Right hindlimb (tissue), 1 donor: ENCODE measurements at places on chromosomes 4 and X.
A peak's percentile ranks its signal among the peaks of the same experiment; 100 is the strongest.

GRCh38 chr4:15963576-15963975, 601 bp upstream of the FGFBP2 start:
- no peak for DNase-seq

DNA sequence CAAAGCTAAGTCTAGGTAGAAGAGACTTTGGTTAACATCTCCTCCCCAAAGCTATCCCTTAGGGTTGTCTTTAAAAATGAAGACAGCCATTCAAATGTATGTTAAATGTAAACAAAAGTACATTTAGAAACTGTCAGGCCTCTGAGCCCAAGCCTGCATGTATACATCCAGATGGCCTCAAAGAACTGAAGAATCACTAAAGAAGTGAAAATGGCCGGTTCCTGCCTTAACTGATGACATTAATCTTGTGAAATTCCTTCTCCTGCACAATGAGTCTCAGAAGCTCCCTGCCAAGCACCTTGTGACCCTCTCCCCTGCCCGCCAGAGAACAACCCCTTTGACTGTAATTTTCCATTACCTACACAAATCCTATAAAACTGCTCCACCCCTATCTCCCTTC, 377.9 kb downstream of the FAM133A start:
- no peak for DNase-seq

- peak; percentile 24 for DNase-seq
Observed at GRCh38 chrX:17414839-17415238, 39.8 kb downstream of the NHS start.

DNA sequence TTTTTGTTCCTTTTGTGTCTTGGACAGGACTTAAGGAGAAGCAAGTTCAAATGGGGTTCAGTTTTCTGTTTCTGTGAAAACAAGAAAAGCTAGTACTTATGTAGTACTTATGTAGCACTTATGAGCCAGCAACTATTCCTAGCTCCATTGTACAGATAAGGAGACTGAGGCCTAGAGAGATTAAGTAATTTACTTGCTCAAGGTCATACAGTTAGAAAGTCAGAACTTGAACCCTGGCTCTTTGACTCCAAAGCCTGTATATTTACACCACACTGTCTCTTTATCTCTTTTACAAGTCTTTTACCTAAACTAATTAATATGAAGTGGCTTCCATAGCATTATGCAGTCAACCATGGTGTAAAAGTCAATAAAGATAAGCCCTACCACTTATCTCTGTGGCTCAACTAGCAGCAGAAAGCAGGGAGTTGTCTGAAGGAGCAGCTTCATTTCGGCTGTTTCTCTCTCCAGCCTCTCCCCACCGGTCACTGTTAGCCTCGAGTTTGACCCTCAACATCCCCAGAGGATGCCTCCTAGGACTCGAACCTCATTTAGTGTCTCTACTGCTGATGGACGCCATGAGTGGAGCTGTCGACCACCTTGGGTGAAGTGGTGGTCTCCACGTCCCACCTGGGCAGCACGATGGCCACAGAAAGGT, 209.9 kb downstream of the SHROOM3 start:
- DNase-seq: no peak

DNA sequence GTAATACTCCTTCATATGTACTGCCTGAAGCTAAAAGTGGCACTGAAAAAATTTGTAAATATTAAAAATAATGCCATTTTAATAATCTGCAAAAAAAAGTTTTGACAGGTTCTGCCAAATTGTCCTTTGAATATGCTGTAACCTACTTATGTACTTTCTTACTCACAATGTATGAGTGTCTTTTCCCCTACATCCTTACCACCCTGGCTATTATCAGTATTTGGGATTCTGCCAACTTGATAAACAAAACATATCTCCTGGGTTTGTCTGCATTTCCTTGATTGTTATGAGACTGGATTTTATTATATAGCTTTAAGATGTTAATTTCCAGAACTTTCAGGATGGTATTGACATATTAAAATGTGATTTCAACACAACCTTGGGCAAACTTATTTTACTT, 187.9 kb downstream of the CHM start:
- no peak for DNase-seq

DNA sequence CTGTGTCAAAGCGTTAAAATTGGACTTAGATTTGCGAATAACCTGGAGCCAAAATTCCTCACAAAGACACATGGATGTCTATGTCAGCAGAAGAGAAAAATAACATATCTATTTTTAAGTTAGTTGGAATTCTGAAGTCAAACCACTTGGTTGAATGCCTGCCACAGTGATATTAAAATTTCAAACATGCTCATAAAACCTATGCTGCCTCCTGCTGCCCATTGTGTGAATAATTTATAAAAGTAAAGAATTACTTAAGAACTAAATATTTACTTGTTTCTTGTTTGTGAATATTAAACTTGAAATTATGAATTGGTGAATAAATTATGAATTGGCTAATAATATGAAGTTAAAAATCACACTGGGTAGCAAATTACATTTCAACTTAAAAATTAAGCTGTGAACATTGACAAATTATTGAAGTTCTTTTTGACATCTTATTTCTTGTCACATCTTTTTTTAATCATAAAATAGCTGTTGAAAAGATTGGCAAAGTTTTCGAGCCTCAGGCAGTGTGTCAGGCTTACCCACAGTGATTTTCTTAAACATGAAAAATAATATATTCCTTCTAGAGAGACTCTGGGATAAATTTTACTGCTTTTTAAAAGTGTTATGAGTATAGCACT, 35.4 kb downstream of the FABP2 start:
- DNase-seq: no peak

DNA sequence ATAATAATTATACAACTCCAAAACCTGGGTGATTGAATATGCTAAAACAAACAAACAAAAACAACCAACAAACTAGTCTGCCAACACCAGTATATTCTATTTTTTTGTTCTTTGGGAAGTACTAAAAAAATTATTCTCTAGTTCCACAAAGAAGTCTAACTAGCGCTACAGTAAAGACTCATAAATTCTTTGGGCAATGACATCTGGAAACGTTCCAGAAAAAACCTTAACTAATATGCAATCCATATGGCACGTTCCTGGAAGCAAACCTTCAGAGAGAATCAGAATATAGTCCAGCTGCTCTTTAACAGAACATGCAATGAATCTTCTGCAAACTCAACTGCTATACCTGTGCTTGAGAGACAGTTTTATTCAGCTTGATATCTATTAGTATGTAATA, 500.1 kb downstream of the TRAM1L1 start:
- no peak for DNase-seq

GRCh38 chr4:182143086-182143821, 99.9 kb upstream of the TENM3 start:
- peak; percentile 49 for DNase-seq

GRCh38 chr4:186845137-186845842, 121.6 kb upstream of the FAT1 start:
- DNase-seq: no peak

- no peak for DNase-seq
Observed at GRCh38 chr4:71460371-71460770, 121.6 kb downstream of the SLC4A4 start.

DNA sequence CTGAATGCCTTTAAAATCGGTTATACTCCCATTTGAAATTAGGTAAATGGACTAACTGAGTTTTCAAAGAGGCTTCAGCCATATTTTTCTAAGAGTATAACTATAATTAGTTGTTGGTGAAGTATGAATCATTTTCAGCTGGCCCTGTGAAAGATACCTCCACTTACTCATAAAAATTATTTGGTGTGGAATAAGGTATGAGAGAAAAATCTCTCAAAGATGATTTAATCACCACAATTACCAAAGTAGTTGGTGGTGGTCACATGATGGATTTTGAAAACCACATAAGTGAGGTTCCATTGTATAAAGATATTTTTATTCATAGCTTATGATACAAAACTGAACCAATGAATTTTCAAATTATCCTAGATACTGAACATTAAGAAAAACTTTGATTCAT, 9.0 kb upstream of the KLHL2 start:
- DNase-seq: no peak

GRCh38 chr4:79476196-79476595, 68.2 kb upstream of the GK2 start:
- DNase-seq: no peak

DNA sequence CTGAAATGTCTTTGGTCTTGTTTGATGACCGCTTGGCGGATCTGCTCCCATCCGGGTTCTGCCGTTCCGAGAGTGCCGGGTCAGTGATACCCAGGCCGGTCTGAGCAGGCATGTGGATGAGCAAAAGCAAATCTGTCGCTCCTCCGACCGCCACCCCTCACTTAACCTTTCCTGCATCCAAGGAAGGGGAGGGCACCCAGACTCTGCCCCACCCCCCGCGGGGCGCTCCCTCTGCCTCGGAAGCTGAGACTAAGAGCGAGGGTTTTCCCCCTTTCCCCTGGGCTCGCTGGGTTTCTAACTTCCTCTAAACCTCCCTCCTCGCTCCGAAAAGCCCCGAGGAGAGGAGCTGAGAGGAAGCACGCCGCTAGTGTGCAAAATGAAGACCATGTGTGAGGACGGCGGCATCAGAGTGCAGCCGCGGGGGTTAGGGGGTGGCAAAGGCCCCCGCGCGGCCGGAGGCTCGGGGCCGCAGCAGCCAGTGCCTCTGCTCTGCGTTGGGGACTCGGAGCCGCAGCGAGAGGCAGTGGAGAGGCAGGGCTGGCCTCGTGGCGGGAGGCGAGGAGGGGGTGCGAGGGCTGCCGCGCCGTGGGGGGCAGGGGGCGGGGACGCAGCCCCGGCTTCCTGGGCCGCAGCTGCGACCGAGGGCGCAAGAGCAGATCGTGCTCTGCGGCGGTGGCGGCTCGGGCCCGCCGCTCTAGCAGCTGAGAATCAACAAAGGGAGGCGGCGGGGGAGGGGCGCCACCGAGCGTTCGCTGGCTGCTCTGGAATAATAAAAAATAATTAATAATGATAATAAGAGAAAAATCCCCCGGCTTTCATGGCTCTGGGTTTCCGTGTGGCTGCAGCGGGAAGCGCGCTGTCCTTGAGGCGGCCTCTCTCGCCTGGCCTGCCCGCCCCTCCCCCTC, 55.8 kb upstream of the BCOR start:
- peak; percentile 70 for DNase-seq

DNA sequence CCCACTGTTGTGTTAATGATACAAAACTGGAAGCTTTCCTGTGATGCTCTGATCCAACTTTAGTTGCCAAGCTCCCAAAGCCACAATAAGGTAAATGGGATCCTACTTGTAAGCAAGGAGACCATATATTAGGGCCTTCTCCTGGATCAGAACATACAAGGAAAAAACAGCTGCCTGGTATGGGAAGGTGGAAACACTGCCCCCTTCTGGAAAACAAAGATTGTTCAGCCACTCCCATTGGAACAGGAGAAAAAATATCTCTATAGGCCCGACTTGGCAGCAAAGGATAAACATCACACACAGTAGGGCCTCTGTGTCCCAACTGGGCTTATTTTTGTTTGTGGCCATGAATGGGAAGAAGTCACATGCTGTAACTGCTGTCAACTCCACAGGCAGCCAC, 166.5 kb downstream of the TBX22 start:
- DNase-seq: no peak

DNA sequence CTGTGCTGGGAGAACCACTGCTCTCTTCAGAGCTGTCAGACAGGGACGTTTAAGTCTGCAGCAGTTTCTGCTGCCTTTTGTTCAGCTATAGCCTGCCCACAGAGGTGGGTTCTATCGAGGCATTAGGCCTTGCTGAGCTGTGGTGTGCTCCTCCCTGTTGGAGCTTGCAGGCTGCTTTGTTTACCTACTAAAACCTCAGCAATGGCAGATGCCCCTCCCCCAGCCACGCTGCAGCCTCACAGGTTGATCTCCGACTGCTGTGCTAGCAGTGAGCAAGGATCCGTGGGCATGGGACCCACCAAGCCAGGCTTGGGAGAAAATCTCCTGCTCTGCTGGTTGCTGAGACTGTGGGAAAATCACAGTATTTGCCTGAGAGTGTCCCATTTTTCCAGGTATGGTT, 133.8 kb upstream of the UBQLN2 start:
- no peak for DNase-seq

DNA sequence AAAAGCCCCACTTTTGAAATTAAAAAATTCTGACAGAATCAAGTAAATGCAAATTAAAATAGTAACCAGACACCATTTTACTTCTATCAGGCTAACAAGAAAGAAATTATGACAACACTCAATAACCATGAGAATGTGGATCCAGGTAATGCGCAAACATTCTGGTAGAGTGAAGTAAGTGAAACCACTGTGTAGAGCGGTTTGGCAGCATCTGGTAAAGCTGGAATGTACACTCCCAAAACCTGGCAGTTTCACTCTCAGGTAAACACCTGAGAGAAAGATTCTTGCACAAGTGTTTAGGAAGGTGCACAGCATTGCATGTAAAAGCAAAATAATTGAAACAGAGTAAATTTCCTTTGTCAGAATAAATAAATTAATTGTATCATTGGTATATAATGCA, 81.8 kb downstream of the TRIML1 start:
- DNase-seq: no peak

DNA sequence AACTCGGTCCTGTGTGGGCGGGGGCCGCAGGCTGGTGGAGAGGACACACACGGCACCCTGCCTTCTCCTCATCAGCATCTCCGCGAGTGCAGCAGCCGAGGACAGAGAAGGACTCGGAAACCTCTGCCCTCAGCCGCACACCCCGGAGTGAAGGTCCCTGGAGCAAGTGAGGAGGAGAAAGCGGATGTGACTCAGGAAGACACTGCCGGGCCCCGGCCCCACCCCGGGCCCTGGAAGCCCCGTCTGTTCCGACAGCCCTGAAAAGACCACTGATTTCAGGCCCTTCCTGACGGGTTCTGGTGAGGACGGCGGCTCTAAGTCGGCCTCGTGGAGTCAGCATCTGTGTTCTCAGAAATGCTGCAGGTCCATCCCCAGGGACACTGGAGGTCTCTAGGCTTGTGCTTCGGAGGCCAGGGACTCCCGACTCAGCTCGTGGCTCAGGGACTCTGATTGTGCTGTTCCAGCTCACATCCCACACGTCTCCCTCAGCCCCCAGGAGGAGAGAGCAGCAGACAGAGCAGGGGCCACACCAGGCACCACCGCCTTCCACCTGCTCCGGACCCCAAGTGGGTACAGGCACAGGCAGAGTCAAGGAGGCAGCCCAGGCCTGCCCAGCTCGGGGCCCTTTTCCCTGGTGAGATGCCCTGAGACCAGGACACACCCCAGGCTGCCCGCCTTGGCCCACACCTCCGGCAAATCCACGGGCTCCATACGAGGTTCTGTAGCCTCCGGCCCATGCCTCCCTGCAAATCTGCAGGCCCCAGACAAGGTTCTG, 134.5 kb upstream of the NKX1-1 start:
- no peak for DNase-seq

GRCh38 chr4:186134257-186134656, 29.8 kb downstream of the FAM149A start:
- DNase-seq: no peak

- DNase-seq: no peak
Observed at GRCh38 chrX:153571534-153571908, 27.4 kb downstream of the CCNQ start.

GRCh38 chrX:73525928-73526690, 36.9 kb upstream of the CHIC1 start:
- no peak for DNase-seq

- DNase-seq: no peak
Observed at GRCh38 chr4:42819863-42820514, 72.5 kb upstream of the GRXCR1 start.

- no peak for DNase-seq
Observed at GRCh38 chr4:80787306-80787705, 243.2 kb upstream of the BMP3 start.
